Activated CD4-positive, alpha-beta T cell treated with anti-CD3 and anti-CD28 coated beads, Interleukin-2, amount 10 ng/mL, durations not matched to agents 24 days and 14 days (primary cell): ENCODE measurements at places on chromosomes 11 and 22. TPM values are rescaled to one million over a fixed set of nuclear protein-coding genes. Genes with fewer than 3 reads are reported as not detected.

The PYGM gene
- total RNA-seq = 2.4 and 3.1 TPM in 2 replicates

DNA sequence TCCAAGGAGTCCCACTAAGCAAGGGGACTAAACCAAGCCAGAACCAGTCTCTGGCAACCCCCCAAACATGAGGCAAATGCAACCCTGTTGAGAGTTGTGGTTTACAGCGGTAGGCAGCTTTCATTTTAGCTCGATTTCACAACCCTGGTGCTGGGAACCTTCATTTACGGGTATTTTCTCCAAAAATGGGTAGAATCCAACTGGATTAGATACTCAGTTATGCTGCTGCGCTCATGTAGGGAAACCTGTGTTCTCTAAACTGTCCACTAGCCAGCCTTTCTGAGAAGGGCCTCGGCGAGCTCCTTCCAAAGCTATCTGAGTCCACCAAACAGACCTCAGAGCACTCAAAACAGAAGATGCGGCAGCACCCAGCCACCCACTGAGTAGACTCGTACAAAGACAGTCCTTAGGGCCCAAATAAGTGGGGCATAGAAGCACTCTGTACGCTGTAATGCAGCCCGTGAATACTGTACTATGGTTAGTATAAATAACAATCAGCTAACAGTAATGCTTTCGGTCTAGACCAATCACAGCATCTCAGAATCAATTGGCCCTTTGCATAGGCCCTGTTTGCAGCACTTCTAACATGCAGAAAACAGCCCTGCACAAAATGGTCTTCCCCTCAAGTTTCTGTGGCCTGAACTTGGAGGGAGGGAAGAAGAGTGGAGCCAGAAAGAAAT is 104.7 kb downstream of the ETS1 start:
- peak overlapping the region; percentile 85 for H3K4me3 ChIP-seq
- H3K4me1 ChIP-seq = peaks cover 91% of the 10 kb centered on the region
- peak overlapping the region; percentile 96 for H3K27ac ChIP-seq
- peaks cover 92% of the 10 kb centered on the region for H3K36me3 ChIP-seq
- peak; percentile 86 for DNase-seq

- H3K27ac ChIP-seq = peak overlapping the region; percentile 44
- no peak for DNase-seq
- H3K4me1 ChIP-seq = peaks cover 12% of the 10 kb centered on the region
- H3K36me3 ChIP-seq = peaks cover 14% of the 10 kb centered on the region
- H3K27me3 ChIP-seq = no peaks in the 10 kb centered on the region
Measured at GRCh38 chr22:23277583-23278295, 97.4 kb downstream of the BCR start.

DNA sequence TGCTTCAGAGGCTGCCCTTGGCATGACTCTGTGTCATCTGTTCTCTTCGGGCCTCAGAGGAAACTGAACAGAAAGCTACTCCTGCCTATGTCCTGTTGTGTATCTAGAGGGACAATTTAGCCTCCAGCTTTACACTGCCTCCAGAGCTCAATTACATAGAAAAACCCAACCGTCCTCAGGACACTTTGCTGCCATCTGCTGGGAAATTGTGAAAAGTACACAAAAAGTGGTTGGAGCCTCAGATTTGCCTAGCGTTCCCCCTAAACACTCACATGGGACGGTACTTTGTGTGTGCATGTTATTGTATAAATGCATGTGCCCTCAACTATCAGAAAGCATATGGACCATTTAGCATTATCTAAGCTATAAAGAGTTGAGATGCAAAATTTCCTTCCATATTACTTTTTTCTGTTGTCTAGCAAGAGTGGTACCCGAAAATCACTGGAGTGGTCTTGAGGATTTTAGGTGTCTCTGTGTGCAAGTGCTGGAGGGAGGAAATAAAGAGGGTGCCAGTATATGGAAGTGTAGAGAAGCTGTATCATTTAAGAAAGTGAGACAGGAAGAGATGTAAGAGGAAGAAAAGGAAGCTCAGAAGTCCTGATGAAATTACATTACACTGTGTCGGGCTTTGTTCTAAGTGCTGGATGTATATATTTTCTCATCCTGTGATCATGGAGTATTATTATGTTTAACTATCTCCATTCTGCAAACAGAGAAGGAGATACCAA is 8.7 kb upstream of the MS4A4E start:
- no peaks in the 10 kb centered on the region for H3K36me3 ChIP-seq
- H3K4me3 ChIP-seq = no peak overlapping the region
- no peak for DNase-seq

GRCh38 chr11:124863137-124863825 is 2.0 kb upstream of the ROBO3 start:
- DNase-seq = no peak
- H3K4me3 ChIP-seq = no peak overlapping the region
- no peaks in the 10 kb centered on the region for H3K36me3 ChIP-seq
- no peak overlapping the region for H3K27ac ChIP-seq
- peaks cover 80% of the 10 kb centered on the region for H3K27me3 ChIP-seq

DNA sequence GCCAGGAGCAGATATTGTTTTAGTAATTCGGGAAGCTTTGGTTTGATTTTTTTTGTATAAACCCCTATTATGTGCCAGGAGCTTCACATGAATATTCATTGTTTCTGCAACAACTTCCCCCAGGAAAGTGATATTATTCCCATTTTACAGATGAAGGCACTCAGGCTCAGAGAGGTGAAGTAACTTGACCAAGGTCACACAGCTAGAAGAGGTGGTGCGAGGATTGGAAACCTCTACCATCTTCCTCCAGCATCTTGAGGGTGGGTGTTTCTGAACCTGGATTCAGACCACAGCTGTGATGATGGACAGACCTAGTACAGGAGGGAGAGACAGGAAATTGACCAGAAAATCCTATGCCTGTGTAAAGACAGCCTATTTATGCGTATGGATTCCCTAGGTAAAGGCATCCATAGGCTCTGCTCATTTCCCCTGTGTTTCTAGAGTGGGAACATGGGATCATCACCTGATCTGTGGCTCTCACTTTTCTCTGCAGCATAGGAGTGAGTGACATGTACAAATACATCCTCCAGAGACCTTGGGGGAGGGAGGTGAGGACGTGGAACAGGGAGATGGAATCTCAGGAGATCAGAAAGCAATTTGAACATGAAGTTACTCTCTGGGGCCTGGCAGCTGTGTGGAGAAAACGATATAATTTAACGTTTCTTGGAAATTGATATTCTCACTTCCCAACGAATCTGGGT is 81.4 kb downstream of the TSPAN18 start:
- H3K27me3 ChIP-seq = peaks cover 4% of the 10 kb centered on the region
- peaks cover under 1% of the 10 kb centered on the region for H3K4me1 ChIP-seq
- no peak overlapping the region for H3K4me3 ChIP-seq
- no peak for DNase-seq
- H3K27ac ChIP-seq = no peak overlapping the region

- no peak overlapping the region for H3K4me3 ChIP-seq
- no peaks in the 10 kb centered on the region for H3K27me3 ChIP-seq
- no peak overlapping the region for H3K27ac ChIP-seq
- no peaks in the 10 kb centered on the region for H3K36me3 ChIP-seq
Measured at GRCh38 chr22:43126501-43127165, 16.1 kb downstream of the BIK start.

DNA sequence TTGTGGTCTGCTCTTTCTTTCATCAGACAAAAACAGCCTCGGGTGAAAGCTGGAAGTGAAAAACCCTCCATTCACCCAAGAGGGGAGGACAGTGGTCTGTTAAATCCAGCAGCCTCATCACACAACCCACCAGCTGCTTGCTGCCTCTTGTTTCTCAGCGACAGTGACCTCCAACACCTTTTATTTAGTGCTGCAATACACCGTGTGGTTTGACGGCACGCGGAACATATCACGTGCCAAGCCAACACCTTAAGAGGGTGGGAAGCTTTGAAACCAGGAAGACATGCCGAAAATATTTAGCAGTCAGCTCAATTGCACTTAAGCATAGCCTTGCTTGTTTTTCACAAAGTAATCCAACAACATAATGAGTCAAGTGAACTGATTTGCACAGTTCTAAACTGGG is 39.8 kb upstream of the POGLUT3 start:
- H3K4me1 ChIP-seq = no peaks in the 10 kb centered on the region
- H3K27me3 ChIP-seq = no peaks in the 10 kb centered on the region
- H3K36me3 ChIP-seq = no peaks in the 10 kb centered on the region
- DNase-seq = no peak

GRCh38 chr11:83011333-83012167 is 60.1 kb downstream of the RAB30 start:
- no peaks in the 10 kb centered on the region for H3K27me3 ChIP-seq
- DNase-seq = no peak
- peaks cover 4% of the 10 kb centered on the region for H3K36me3 ChIP-seq
- no peak overlapping the region for H3K27ac ChIP-seq
- H3K4me3 ChIP-seq = no peak overlapping the region

- peaks cover 3% of the 10 kb centered on the region for H3K4me1 ChIP-seq
- no peak within 1 kb of the TSS for H3K27ac ChIP-seq
- peaks cover 2% of the 10 kb centered on the region for H3K36me3 ChIP-seq
- DNase-seq = no peak
- peak within 1 kb of the TSS; percentile 60 for H3K4me3 ChIP-seq
Measured at GRCh38 chr22:33920197-33920540, at the start of gene LARGE1. LARGE1 (minus strand) TSS chr22:33920476.

DNA sequence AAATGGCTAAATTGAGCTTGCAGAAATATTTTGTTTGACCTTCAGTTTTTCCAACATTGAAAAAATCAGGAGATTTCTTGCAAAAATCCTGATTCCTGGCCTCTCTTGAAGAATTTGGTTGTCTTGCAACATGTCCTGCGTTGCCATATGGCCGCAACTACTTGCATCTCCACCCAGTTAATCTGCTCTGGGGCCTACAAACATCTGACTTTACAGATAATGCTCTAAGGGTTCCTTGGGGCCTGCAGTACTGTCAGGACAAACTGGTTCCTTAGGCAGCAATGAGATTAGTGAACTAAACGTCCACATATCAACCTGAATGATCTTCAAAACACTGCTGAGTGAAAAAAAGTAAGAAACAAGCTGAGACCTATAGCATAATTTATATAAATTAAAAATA is 36.6 kb upstream of the FEZ1 start:
- H3K36me3 ChIP-seq = no peaks in the 10 kb centered on the region
- no peak for DNase-seq
- H3K27me3 ChIP-seq = peaks cover 8% of the 10 kb centered on the region
